ENCODE measurements at places on chromosomes 4 and X.

DNA sequence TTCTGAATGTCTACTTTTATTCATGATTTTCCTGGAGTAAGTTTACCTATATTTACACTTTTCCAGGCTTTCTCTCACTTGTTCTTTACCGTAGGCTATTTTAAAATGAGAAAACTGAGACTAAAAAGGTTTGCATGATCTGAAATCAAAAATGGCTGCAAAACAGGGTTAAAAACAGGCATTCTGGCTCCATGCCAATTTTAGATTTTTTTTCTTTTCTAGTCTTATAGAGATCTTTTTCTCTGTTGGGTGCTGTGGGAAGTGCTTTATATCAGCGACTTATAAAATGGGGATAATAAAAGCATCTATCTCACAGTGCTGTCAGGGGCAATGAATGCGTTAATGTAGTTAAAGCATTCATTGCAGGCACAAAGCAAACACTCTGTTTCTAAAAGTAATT, 294.8 kb downstream of the PACRGL start:
- no peak for DNase-seq

DNA sequence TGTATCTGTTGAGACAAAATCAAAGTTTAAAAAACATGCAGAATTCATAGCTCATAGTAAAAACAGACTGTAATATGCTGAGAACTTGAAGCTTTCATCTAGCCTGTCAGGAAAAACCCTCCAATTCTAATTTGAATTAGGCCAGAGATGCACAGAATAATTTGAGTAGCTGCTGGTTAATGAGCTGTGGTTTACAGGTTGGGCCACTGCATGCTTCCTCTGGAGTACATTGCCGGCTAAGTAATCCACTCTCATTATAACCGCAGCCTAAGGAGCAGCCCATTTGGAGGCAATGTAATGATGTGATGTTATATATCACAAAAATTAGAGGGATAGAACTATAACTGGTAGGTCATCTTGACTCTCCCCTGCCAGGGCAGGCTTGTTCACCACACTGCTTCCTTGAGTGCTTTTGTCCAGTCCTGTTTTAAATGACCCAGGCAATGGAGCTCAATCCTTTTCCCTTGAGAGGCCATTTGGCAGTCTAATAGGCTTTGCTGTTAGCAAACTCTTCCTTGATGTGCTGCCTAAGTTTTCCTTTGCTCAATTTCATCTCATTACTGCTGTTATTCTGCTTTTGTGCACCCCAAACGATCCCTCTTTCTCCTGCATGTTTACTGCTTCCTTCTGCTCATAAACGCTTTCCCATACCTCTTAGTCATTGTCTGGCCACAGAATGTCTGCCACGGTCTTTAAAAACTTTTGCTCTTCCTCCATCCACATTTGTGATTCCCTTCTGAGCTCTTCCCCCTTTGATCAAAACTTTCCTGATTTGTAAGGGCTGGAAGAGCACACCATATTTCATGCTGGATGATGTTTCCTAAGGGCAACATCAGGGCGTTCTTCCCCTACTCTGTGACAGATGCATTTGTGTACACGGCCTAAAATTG, 230.9 kb downstream of the C4orf33 start:
- no peak for DNase-seq

- DNase-seq = no peak
Observed at GRCh38 chr4:5707778-5708448, 446 bp downstream of the EVC2 start.

DNA sequence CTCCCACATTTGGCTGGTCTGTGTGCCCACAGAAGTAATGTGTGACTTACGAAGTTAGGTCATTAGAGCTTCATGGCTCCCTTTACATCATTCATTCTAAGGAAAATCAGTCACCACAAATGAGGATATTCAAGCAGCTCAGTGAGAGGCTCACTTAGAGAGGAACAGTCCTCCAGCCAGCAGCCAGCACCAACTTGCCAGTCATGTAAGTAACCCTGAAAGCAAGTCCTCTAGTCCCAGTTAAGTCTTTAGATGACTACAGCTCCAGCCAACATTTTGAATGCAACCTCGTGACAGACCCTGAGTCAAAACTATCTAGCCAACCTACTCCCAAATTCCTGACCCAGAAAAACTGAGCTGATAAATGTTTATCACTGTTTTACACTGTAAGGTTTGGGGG, 71.3 kb downstream of the LRBA start:
- DNase-seq = no peak

DNA sequence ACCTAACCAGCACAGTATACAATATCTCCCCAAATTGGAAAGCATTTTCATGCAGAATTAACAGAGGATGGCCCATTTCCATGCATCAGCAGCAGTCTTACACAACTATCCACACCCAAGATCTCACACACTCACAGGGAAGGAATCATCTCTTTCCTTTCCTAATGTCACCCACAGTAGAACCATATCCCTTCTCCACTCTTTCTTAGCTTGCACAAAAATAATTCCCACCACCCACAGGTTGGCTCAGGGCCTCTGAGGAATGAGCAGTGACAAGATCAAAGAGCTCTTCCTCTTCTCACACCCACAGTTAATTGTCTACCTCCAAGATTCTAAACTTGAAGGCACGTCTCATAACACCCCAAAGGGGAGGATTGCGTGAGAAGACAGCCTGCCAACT, 217.7 kb upstream of the VEGFC start:
- no peak for DNase-seq

DNA sequence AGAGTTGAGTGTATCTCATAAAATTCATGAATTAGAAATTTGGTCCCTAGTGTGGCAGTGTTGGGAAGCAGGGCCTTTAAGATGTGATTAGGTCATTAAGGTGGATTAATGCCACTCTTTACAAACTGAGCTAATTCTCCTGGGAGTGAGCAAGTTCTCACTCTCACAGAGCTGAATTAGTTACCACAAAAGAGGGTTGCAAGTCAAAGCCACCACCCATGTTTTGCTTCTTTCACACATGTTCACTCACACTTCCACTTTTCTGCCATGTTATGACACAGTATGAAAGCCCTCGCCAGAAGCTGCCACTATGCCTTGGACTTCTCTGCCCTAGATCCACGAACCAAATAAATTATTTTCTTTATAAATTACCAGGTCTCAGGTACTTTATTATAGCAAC, 332.1 kb downstream of the ARAP2 start:
- DNase-seq = no peak

DNA sequence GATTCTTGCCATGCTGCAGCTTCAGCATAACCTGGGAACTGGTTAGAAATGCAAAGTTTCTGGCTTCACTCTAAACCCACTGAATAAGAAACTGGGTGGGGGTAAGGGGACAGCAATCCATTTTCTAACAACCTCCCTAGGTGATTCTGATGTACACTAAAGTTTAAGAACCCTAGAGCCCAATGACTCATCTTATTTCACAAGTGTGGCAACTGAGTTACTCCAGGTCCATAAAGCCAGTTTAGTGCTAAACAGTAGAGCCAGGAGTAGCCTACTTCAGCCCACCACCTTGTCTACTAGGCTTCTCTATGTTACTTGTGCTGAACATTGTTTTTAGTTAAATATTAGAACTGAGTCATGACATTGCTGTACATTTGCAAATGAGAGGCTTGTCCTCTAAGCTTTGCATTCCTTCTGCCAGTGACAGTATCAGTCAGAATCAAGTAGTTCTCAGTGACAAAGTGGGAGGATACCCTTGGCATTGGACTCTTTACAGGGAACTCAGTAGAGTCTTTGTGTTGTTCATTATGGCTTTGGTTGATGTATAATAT, 518.0 kb downstream of the RPA4 start:
- no peak for DNase-seq

GRCh38 chrX:11765449-11765848, 7.4 kb downstream of the MSL3 start:
- no peak for DNase-seq

DNA sequence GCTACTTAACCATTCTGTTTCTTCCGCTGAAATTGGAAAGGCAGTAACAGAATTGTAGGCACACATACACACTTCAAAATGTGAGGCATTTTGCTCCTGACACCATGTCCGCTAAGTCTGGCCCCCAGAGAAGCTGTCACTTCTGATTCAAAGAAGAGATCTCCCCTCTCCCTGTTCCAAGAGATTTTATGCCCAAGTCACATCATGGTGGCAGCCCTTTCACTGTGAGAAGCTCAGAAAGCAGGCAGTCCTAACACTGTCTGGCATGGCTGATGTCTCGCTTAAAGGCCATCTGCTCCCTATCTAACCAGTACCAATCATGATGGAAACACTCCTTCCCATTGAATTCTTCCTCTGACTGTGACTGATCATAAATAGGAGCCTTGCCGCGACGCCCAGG, 83.9 kb downstream of the BEND2 start:
- DNase-seq = no peak

- no peak for DNase-seq
Observed at GRCh38 chrX:103806862-103807474, 25.1 kb downstream of the RAB9B start.

- no peak for DNase-seq
Observed at GRCh38 chrX:103376979-103377324, 614 bp downstream of the BEX3 start.

DNA sequence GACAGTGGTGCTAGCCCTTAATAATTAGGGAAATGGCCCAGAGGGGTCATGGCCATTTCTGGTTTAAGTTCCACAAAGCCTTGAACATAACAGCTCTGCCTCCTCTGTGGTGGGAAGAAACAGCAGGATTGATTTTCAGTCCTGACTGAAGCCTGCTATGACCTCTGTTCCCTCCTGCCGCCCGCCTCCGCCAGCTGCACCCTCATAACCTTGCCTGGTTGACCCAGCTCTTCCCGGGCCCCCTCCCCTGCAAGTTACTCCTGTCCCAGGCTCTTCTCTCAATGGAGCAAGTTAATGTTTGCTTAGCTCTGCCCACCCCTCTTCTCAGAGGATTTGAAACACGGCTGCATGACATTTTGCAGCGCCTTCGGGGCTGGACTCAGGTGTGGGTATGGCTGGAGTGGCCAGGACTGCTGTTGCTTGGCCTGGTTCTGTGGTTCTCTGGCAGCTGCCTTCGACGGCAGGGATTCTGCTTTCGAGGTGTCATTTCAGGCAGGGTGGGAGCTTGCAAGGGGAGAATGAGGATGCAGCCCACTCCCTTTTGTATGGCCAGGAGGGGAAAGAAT, 27.3 kb downstream of the BCORL1 start:
- DNase-seq = no peak

GRCh38 chr4:120769227-120769626, 153.3 kb downstream of the PRDM5 start:
- no peak for DNase-seq

DNA sequence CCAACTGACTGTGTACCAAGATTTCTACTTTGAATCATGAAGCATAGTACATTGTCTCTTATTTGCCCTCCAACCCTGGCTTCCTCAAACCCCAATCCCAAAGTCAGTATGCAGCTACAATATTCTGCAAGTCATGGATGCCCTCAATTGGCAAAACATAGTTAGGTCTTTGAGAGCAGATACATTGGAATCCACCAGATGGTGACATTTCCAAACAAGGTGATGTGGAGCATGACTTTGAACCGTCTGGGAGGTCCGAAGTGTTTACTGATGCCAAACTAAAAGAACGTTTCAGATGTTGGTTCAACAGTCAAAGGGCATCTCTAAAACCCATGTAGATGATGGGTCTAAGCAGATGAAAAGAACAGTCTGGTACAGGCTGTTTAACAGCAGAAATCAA, 43.7 kb upstream of the FRMD7 start:
- no peak for DNase-seq

GRCh38 chr4:145290955-145291354, 110.6 kb upstream of the OTUD4 start:
- DNase-seq = no peak

GRCh38 chr4:176230836-176231235, 35.5 kb upstream of the SPATA4 start:
- DNase-seq = no peak

DNA sequence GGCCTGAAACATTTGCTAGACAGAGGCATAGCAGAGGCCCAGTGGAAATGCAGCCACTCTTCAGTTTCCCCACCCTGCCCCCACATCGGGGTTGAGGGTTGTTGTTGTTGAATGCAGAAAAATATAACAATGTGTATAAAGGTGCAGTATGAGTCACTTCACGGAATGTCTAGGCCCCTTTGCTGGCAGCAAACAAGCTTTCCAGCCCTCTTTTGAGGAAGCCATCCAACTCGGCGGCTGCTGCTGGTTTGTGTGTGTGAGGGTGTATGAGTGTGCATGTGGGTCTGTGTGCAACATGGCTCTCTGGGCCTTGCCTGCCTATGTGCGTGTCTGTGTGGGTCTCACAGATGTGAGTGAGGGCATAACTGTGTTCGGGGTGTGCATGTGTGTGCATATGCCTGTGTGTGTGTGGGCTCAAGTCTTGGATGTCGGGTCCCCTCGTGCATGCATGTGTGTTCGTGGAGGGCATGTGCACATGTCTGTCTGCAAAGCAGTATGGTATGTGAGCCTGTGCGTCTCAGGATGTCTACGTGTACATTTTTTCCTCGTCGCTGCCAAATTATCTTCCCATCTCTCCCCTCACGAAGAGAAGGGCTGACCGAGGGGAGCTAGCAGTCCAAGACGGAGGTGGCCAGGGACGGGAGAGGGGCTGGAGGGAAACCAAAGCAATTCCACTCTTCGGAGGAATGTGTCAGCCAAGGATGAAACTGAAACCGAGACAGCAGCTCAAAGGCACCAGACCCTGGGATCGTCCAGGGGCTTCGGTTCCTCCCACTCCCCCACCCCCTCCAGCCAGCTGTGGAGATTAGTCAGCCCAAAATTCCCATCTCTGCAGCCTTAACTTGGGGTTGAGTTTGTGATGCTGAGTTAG, 8.4 kb upstream of the ELF4 start:
- no peak for DNase-seq

GRCh38 chr4:181173046-181173445, 1070.2 kb upstream of the TENM3 start:
- no peak for DNase-seq

Data from stimulated activated naive CD4-positive, alpha-beta T cell (primary cell).